ENCODE measurements at places on chromosomes 7 and 10.
A peak's percentile ranks its signal among the peaks of the same experiment; 100 is the strongest.

DNA sequence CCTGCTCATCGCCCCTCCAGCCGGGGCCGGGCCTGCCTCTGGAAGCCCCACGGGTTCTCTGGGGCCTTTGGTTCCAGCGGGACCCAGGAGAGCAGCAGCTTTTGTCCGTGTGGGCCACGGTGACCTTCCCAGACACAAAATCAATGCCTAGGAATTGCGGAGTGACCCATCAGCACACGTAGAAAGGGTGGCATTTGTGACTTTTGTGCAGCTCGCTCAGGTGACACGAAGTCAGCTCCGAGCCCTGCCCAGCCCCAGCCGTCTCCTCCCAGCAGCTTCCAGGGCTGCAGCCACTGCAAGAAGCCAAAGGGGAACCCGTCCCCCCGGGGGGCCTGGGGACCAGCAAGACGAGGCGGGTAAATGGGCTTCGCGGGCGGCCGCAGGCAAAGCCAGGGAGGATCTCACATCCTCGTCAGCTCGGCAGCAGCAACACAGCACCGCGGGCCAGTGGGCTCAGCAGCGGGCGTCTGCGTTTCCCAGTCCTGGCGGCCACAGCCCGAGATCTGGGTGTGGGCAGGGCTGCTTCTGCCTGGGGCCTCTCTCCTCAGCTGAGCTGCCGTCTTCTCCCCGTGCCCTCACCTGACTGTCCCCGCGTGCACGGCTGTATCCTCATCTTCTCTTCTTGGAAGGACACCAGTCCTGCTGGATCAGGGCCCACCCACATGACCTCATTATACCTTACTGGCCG is 88.5 kb downstream of the PAXIP1 start:
- DNase-seq: no peak

DNA sequence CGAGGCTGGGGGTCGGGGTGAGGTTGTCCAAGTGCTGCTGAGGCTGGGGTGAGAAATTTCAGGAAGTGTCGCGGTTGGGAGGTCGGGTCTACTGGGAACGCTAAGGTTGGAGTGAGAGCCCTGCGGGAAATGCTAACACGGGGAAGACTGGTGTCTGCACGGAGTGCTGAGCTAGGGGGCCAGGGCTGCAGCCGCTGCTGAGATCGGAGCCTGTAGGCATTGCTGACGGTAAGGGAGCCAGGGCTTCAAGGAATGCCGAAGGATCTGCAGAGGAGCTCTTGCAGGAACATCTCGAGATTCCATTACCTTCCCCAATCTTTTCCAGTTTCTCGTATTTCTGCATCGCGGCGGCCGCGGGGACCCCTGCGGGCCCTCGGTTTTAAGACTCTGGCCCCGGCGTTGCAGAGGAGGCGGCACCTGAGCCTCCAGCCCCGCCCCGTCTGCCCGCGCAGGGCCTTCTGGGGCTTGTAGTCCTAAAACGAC is at the start of gene CDK5:
Gene CDK5 (minus strand): TSS at position 392 of the 483 bp plus-strand sequence. CDS start 49 bp downstream, at position 343.
- peak; percentile 78 for DNase-seq

DNA sequence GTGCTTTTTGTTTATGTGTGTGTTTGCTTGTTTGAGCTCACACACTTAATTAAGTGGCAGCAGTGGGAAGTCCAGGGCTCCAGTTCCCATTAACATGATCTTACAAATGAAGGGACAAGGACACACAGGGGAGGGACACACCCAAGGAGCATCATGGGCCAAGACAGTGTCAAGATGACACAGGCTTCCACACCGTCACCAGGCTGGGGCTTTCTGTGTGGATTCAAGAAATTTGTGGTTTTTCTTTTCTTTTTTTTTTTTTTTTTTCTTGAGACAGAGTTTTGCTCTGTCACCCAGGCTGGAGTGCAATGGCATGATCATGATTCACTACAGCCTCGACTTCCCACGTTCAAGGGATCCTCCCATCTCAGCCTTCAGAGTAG is 173.6 kb downstream of the KIAA1217 start:
- no peak for DNase-seq

DNA sequence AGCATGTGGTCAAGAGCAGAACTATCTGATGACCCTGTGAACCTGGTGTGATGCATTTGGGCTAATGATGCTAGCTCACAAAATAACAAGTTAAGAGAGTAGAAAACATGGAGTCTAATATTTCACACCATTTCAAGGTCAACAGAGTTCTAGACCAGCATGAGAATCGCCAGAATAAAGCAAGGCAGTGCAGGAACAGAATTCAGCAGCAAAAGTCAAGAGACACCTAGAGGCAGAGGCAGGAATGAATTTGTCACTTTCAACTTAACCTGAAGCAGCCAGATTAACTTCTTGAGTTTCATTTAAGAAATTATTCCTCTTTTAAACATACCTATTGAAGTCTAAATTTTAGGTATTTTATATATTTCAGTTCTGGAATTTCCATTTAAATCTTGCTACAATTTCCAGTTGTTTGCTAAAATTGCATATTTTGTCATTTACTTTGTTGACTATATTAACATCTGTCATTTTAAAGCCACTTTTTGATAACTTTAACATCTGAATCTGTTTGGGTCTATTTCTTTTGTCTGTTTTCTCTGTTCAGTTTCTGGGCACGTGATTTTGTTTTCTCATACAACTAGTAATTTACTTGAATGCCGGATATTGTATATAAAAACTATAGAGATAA is 44.2 kb upstream of the PRSS58 start:
- peak; percentile 55 for DNase-seq

DNA sequence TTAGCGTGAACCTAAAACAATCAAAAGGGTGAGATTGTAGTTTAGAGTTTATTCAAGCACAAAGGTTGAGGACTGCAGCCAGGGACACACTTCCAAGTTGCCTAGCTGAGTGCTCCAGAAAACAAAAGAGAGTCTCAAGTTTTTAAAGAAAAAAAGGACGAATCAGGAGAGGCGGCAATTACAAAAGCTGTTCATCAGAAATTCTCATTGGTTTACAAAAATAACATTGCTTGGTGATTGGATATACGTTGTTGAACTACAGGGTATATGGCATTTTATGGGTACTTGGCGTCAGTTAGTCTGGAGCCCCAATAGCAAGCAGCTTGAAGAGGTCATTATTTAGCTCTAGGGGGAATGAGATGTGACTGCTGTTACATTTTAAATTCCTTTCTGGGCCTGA is 11.5 kb downstream of the ZNF438 start:
- no peak for DNase-seq

DNA sequence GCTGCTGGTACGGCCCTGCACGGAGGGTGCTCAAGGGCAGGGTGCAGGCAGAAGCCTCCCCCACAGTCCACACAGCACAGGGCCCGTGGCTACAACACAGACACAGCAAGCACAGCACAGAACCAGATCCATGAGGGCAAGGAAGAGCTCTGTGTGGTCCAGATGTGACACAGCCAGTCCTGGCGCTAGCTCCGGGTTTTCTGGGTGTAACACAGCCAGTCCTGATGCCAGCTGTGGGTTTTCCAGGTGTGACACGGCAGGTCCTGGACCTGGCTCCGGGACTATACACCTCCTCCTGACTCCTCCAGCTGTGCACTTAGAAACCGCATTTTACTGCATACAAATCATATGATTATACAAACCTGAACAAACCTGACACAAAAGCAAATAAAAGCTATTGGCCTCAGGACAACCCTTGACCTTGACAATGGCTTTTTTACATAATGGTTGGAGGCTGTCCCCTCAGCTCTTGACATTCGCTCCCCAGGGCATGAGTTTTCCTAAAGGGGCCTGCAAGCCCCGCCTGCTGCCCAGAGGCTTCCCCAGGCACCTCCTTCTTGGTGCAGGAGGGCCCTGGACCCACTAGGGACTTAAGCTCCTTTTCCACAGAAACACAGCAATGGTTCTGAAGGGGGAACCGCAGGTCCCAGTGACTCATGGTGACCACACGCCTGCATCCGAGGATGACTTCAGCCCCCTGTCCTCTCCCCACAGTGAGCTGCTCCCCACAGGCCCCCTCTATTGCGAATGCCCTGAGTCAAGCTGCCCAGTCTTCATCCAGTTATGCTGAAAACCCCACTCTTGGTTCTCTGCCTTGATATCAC is 209.6 kb downstream of the PTPRN2 start:
- DNase-seq: no peak

DNA sequence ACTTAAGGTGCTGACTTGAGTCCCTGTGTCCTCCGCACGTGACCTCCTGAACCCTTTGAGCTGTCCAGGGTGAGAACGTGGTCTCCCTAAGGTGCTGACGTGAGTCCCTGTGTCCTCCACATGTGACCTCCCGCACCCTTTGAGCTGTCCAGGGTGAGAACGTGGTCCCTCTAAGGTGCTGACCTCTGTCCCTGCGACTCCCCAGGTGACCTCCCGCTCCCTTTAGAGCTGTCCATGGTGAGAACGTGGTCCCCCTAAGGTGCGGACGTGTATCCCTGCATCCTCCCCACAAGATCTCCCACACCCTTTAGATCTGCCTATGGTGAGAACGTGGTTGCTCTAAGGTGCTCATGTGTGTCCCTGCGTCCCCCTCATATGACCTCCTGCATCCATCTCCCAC is 174.3 kb downstream of the ADARB2 start:
- no peak for DNase-seq

- DNase-seq: no peak
Measured at GRCh38 chr7:5892498-5892897, 6.0 kb upstream of the CCZ1 start.

DNA sequence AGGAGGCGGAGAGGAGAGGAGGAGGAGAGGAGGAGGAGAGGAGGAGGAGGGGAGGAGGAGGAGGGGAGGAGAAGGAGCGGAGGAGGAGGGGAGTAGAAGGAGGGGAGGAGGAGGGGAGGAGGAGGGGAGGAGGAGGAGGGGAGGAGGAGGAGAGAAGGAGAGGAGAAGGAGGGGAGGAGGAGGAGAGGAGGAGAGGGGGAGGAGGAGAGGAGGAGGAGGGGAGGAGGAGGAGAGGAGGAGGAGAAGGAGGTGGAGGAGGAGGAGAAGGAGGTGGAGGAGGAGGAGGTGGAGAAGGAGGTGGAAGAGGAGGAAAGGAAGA is 15.5 kb upstream of the CRCP start:
- DNase-seq: no peak

GRCh38 chr7:157309988-157310668 is 26.7 kb upstream of the DNAJB6 start:
- no peak for DNase-seq

- no peak for DNase-seq
Measured at GRCh38 chr10:1003884-1004670, 15.8 kb downstream of the GTPBP4 start.

GRCh38 chr10:74557098-74557497 is 269.3 kb upstream of the KAT6B start:
- no peak for DNase-seq

GRCh38 chr7:92489634-92490033 is 11.9 kb upstream of the ERVW-1 start:
- DNase-seq: no peak

GRCh38 chr10:127343821-127344220 is 147.4 kb upstream of the INSYN2A start:
- no peak for DNase-seq

Measured in HEK293T (cell line).